ENCODE measurements at places on chromosomes 3 and 15. TPM values are rescaled to one million over a fixed set of nuclear protein-coding genes. Genes with fewer than 3 reads are reported as not detected.

HYPK gene
- polyA plus RNA-seq = 13.8 TPM

WNT5A gene
- 5.5 TPM for polyA plus RNA-seq

LRRFIP2 gene
- polyA plus RNA-seq = 33.6 TPM

FGF7 gene
- 5.0 TPM for polyA plus RNA-seq

ZNF660 gene
- polyA plus RNA-seq = 2.3 TPM

BSN gene
- 0.09 TPM for polyA plus RNA-seq

GPR87 gene
- polyA plus RNA-seq = 20.8 TPM

LINGO1 gene
- polyA plus RNA-seq = 0.75 TPM

CYP1A2 gene
- polyA plus RNA-seq = 0.05 TPM

SLC22A14 gene
- 0.21 TPM for polyA plus RNA-seq

DNA sequence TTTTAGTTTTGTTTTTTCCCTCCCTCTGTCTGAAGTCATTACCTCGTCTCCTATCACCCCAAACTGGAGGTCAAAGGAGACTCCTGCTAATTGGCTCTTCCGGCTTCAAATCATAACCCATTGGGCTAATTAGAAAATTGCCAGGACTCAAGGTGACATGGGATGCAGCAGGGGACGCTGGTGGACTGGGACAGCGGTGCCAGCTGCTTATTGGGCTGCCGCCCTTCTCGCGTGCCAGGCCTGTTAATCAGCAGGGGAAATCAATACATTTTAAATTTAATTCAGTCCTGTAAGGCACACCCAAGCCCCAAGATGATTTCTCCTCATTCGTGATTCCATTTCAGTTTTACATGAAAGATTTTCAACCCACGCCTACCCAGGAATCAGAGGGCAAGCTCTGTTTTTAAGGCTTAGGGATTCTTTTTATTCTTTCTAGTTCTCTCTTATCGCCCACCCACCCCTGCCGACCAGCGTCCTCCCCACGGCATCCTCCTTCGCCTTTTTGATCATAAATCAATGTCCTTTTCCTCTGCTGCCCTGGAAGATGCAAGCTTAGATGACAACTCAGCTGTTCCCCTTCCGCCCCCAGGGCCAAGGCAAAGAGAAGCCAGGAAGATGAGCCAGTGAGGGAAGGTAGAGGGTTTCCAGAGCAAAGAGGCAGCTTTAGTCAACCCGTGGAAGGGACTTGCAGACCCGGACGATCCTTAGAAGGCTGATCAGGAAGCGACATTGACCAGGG is 329.6 kb downstream of the UACA start:
- no peak for DNase-seq
- no peak overlapping the region for H3K27ac ChIP-seq
- H3K27me3 ChIP-seq = no peaks in the 10 kb centered on the region
- H3K4me3 ChIP-seq = no peak overlapping the region
- no peaks in the 10 kb centered on the region for H3K36me3 ChIP-seq
- peaks cover 59% of the 10 kb centered on the region for H3K4me1 ChIP-seq

- no peaks in the 10 kb centered on the region for H3K27me3 ChIP-seq
- peaks cover 38% of the 10 kb centered on the region for H3K36me3 ChIP-seq
- H3K4me3 ChIP-seq = no peak overlapping the region
- DNase-seq = no peak
- H3K4me1 ChIP-seq = no peaks in the 10 kb centered on the region
- H3K27ac ChIP-seq = no peak overlapping the region
Measured at GRCh38 chr15:41698779-41699178, 38.6 kb downstream of the MGA start.

- DNase-seq = no peak
- no peaks in the 10 kb centered on the region for H3K36me3 ChIP-seq
- no peaks in the 10 kb centered on the region for H3K27me3 ChIP-seq
- H3K4me3 ChIP-seq = peak overlapping the region; percentile 90
Measured at GRCh38 chr3:128152419-128153155, 694 bp upstream of the EEFSEC start.

DNA sequence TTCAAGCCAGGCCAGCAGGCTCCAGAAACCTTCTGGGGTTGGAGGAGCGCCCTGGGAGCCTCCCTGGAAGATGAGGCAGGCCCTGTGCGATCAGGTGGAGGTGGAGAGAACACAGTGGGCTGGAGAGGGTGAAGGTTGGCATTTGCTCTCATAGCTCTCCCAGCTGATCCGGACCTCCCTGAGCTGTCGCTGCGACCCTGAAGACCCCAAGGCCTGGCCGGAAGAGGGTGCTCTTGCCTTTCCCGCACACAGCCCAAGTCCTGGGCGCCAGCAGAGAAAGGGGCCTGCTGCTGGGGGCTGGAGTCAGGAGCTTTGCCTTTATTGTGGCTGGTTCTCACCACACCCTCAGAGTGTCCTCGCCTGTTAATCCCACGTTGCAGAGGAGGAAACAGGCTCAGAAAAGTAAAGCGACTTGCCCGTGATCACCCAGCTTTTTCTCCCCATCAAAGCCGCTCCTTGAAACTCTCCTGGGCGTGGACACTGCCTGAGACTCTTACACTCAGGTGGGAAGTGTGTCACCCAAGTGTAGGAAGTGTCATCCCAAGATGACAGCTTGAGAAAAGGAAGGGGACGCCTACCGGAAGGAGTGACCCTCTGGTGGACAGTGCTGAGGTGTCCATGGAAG is 8.6 kb upstream of the RPL29 start:
- H3K36me3 ChIP-seq = no peaks in the 10 kb centered on the region
- DNase-seq = peak; percentile 22
- peaks cover 11% of the 10 kb centered on the region for H3K4me1 ChIP-seq
- no peak overlapping the region for H3K4me3 ChIP-seq
- no peak overlapping the region for H3K27ac ChIP-seq
- no peaks in the 10 kb centered on the region for H3K27me3 ChIP-seq

- H3K4me1 ChIP-seq = no peaks in the 10 kb centered on the region
- H3K27ac ChIP-seq = no peak overlapping the region
- DNase-seq = no peak
- H3K36me3 ChIP-seq = no peaks in the 10 kb centered on the region
- no peaks in the 10 kb centered on the region for H3K27me3 ChIP-seq
- H3K4me3 ChIP-seq = no peak overlapping the region
Measured at GRCh38 chr15:96200357-96200967, 130.0 kb upstream of the NR2F2 start.

GRCh38 chr3:44969154-44969827 is 6.7 kb downstream of the ZDHHC3 start:
- H3K27ac ChIP-seq = no peak overlapping the region
- no peaks in the 10 kb centered on the region for H3K27me3 ChIP-seq
- DNase-seq = peak; percentile 17

GRCh38 chr3:88343264-88343663 is 193.5 kb downstream of the C3orf38 start:
- H3K36me3 ChIP-seq = no peaks in the 10 kb centered on the region
- no peak overlapping the region for H3K4me3 ChIP-seq
- no peak for DNase-seq
- H3K27ac ChIP-seq = no peak overlapping the region
- no peaks in the 10 kb centered on the region for H3K27me3 ChIP-seq

DNA sequence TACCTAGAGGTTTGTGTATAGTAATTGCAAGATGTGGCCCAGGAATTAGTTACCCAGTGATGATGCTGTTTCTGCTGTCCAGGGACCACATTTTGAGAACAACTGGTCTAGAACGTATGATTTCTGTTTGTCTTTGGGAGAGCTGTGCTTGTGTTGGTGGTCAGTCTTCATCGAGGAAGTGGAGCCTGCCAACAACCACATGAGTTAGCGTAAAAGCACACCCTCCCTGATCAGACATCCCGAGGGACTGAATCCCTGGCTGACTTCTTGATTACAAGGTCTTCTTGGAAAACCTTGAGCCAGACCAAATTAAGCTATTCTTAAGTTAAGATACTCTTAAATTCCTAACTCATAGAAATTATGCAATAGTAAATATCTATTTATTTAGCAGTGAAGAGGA is 81.7 kb upstream of the ZPLD1 start:
- H3K4me1 ChIP-seq = no peaks in the 10 kb centered on the region
- H3K27me3 ChIP-seq = no peaks in the 10 kb centered on the region
- no peak overlapping the region for H3K27ac ChIP-seq
- no peaks in the 10 kb centered on the region for H3K36me3 ChIP-seq
- DNase-seq = no peak

DNA sequence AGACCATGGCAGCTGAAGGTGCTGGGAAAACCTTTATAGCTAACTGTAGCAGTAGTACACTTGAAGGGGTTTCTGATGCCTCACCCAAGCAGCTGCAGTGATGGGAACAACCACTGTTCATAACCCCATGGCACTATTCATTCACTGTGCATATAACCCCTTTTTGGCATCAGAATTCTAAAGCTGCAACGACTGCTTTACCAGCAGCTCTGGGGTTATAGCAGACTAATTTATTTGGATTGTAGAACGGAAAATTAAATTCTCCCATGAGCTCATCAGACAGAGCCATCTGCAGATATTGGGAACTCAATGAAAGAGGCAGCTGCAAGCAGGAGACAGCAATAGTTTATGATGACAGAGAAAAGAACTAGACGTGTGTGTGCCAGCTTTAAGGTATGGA is 28.6 kb downstream of the TFDP2 start:
- DNase-seq = no peak
- peaks cover 11% of the 10 kb centered on the region for H3K36me3 ChIP-seq
- H3K4me1 ChIP-seq = peaks cover 21% of the 10 kb centered on the region
- H3K4me3 ChIP-seq = no peak overlapping the region
- H3K27ac ChIP-seq = no peak overlapping the region

DNA sequence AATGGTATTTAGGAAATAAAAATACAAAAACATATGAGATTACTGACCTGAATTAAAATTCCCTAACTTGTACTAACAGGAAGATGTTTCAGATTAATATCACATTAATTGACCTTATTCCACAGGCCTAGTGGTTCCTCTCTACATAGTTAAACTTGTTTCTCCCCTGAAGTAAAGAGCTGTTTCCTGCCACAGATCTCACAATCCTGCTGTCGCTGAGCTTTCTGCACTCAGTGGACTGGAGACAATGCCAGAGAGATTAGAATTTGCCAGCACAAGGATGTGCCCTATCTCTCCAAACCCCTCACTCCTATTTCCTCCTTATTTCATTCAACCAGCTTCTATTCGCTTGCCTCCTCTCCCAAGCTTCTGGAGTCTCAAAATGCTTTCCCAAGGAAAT is 130.6 kb downstream of the CTNNB1 start:
- no peaks in the 10 kb centered on the region for H3K4me1 ChIP-seq
- no peaks in the 10 kb centered on the region for H3K36me3 ChIP-seq
- no peak overlapping the region for H3K4me3 ChIP-seq
- H3K27ac ChIP-seq = no peak overlapping the region

- DNase-seq = no peak
- H3K4me3 ChIP-seq = no peak overlapping the region
- no peaks in the 10 kb centered on the region for H3K27me3 ChIP-seq
- H3K4me1 ChIP-seq = no peaks in the 10 kb centered on the region
- H3K27ac ChIP-seq = no peak overlapping the region
Measured at GRCh38 chr15:78979456-78980320, 34.8 kb upstream of the CTSH start.

GRCh38 chr3:97417-98258 is 98.9 kb upstream of the CHL1 start:
- no peak overlapping the region for H3K27ac ChIP-seq
- DNase-seq = no peak
- no peak overlapping the region for H3K4me3 ChIP-seq
- H3K36me3 ChIP-seq = no peaks in the 10 kb centered on the region

DNA sequence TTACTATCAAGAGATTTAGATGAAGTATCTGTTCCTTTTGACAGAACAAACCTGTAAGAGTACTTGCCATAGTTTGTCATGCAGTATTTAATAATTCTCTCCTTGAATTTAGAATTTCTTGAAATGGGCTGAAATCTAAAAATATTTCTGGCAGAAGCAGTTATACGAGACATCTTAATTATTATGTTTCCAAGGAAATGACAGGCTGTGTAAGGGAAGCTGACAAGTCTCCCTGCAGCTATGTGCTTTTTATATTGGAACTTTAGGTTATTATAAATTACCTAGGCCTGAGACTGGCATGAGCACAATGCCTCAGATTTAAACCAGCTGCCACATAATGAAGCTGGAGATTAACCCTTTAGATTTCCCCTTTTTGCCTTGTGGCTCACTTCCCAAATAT is 365.0 kb upstream of the EPHA6 start:
- no peaks in the 10 kb centered on the region for H3K27me3 ChIP-seq
- no peak overlapping the region for H3K27ac ChIP-seq
- H3K4me1 ChIP-seq = no peaks in the 10 kb centered on the region
- DNase-seq = no peak
- H3K4me3 ChIP-seq = no peak overlapping the region
- H3K36me3 ChIP-seq = no peaks in the 10 kb centered on the region

- no peak overlapping the region for H3K4me3 ChIP-seq
- peaks cover 9% of the 10 kb centered on the region for H3K4me1 ChIP-seq
- DNase-seq = no peak
- peaks cover 2% of the 10 kb centered on the region for H3K36me3 ChIP-seq
Measured at GRCh38 chr3:88061746-88062145, 2.7 kb downstream of the ZNF654 start.

GRCh38 chr3:194728986-194729385 is 43.3 kb downstream of the FAM43A start:
- no peaks in the 10 kb centered on the region for H3K4me1 ChIP-seq
- H3K36me3 ChIP-seq = no peaks in the 10 kb centered on the region
- DNase-seq = no peak
- no peak overlapping the region for H3K27ac ChIP-seq
- H3K27me3 ChIP-seq = peaks cover 5% of the 10 kb centered on the region
- no peak overlapping the region for H3K4me3 ChIP-seq

GRCh38 chr3:197339841-197340520 is 41.6 kb upstream of the DLG1 start:
- H3K4me1 ChIP-seq = peaks cover 11% of the 10 kb centered on the region
- no peak for DNase-seq
- H3K4me3 ChIP-seq = no peak overlapping the region
- H3K27me3 ChIP-seq = no peaks in the 10 kb centered on the region
- no peak overlapping the region for H3K27ac ChIP-seq

- no peak for DNase-seq
- H3K27me3 ChIP-seq = no peaks in the 10 kb centered on the region
- H3K4me1 ChIP-seq = no peaks in the 10 kb centered on the region
Measured at GRCh38 chr3:24264748-24265158, 229.9 kb downstream of the THRB start.

DNA sequence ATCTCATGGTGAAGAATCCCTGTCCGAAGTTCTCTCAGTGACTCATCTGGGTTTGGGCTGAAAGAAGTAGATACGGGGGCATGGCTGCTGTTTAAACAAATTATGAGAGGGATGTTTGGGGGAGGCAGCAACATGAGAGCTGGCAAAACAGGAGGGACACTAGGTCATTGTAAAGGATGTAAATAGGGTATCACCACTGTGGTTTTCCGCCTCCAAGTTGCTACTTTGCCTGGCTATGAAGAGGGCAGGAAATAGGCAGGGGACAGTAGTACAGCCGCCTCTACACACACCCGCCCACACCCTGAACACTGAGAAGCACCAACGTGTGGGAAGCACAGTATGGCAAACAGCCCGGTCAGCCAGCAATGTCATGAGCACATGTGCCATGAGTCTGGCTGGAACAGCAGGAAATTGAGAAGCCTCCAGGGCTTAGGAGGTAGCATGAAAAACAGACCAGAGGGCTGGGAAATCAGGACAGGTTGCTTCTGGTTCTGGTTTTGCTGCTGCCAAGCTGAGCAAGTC is 17.1 kb downstream of the HEXA start:
- peaks cover 26% of the 10 kb centered on the region for H3K36me3 ChIP-seq
- no peak overlapping the region for H3K27ac ChIP-seq
- H3K27me3 ChIP-seq = no peaks in the 10 kb centered on the region
- no peaks in the 10 kb centered on the region for H3K4me1 ChIP-seq
- H3K4me3 ChIP-seq = no peak overlapping the region

GRCh38 chr15:76625267-76625666 is 279.9 kb downstream of the SCAPER start:
- H3K27ac ChIP-seq = no peak overlapping the region
- no peak overlapping the region for H3K4me3 ChIP-seq
- H3K4me1 ChIP-seq = no peaks in the 10 kb centered on the region
- no peaks in the 10 kb centered on the region for H3K27me3 ChIP-seq

Data from thymus (tissue), 14 donors.